Activated CD4-positive, alpha-beta T cell treated with anti-CD3 and anti-CD28 coated beads, Interleukin-2, amount 50 U/mL, for 4 hours (primary cell): ENCODE measurements at places on chromosomes 7 and 10.

- no peak for DNase-seq
Observed at GRCh38 chr7:146736446-146737190, 620.0 kb downstream of the CNTNAP2 start.

DNA sequence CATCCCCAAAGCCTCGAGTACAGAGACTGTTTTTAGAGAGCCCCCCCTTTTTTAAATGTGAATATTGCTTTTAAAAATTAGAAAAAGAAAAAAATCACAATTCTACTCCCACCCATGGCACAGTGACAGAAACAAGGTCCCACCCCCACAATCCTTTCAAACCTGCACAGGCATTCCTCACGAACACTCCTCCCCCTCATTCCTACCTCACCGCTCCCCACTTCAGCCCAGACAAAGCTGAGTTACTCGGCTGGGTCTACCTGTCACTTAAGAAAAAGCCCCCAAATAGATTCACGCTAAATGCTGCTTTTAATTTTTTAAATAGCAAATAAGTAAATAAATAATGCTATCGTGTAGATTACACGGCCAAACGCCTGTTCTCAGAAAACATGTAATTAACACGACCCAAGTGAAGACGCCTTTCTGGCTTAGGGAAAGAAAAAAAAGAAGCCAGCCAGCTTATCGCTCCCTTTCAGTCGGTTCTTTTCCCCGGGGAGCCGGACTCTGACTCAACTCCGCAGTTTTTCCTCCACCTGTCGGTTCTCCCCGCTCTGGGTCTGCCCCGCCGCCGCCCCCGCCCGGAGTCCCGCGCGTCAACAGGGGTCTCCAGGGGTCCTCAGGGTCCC is 739 bp downstream of the MPP7 start:
- no peak for DNase-seq

DNA sequence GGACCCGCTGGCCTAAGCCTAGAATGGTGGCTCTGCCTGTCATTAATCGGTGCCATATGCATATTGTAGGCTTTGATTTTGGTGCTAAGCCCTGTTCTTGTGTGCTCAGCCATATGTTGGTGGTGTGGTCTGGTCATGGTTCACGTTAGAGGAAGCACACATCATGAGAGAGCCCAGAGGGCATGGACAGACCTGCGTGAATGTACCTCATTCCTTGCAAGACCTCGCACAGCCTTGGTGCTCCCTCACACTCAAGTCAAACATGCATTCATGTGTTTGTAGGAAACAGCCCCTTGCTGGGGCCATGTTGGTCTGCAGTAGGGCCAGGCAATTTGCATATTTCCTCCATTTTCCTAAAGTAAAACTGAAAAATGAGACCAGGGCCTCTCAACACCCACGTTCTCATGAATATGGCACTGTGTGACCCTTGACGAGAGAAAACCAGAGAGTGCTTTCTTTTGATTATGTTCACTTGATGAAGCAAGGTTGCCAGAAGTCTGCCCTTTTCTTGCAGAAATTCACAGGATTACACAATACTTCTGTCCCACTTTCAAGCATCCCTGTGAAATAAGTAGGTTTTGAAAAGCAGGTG is 268.7 kb downstream of the CELF2 start:
- no peak for DNase-seq

GRCh38 chr7:41581041-41581440 is 121.8 kb downstream of the INHBA start:
- no peak for DNase-seq

DNA sequence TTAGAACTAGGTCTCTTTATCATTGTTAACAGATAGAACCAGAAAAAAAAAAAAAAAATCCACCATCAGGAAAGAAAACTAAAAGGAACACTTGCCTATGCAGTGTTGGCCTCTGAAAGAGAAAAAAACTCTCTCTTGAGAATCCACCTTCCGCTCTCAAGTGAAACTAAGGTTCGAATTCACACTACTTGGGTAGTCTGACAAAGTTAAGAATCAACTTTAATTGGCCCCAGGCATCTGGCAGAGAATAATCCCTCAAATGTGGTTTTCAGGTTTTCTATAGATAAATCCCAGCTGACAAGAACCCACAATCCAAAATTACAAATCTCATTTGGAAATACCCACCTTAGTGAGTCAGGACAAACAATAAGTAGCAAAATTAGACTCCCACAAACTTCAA is 199.7 kb upstream of the LRRN3 start:
- no peak for DNase-seq
